ENCODE measurements at places on chromosomes 3 and 15. TPM values are rescaled to one million over a fixed set of nuclear protein-coding genes. Genes with fewer than 3 reads are reported as not detected.

PLA2G4E gene
- not detected for polyA plus RNA-seq

- no peak for DNase-seq
Observed at GRCh38 chr3:177906578-177907229, 629.5 kb upstream of the KCNMB2 start.

DALRD3 gene
- 78.5 TPM for polyA plus RNA-seq

MEX3B gene
- 11.1 TPM for polyA plus RNA-seq

DNA sequence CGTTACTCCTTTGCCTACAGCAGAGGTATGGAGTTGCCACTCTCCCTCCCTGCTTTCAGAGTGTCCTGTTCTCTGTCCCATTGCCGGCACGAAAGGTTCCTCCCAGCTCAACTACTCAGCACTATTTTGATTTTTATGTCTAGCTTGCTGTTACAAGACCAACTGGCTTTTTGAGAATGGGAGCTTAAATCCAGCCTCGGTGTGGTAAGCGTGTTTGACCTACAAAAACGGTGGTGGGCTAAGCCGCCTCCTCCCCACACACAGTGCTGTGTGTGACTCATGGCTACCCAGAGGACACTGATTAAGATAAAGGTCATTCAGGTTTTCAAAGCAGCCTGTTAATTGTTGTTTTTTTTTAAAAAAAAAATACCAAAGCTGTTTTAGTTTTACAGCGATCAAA lies 64.5 kb downstream of the LRTM1 start:
- no peak for DNase-seq

- no peak for DNase-seq
Observed at GRCh38 chr15:43169888-43170287, 15.3 kb upstream of the CCNDBP1 start.

DNA sequence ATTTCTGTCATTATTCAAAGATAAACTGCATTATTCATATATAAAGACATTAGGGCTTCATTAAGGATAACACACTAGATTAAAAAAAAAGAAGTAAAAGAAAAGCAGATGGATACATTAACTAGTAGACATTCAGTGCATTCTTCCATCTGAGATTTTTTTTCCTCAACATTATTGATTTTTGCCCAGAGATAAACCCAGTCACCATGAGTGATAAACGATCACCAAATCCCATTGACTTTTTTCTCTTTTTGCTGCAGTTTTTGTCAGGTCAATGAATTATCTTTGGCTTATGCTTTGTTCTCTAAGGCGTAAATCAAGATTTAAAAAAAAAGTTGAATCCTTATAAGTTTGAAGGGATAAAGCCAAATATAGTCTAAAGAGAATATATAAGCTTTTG lies 925.0 kb downstream of the GBE1 start:
- DNase-seq, result no peak

OR5H14 gene
- polyA plus RNA-seq, result 0.02 TPM

GRCh38 chr15:58562135-58562534 lies 130.3 kb downstream of the LIPC start:
- DNase-seq, result no peak

- DNase-seq, result no peak
Observed at GRCh38 chr3:151034303-151034702, 51.2 kb upstream of the MED12L start.

Data from left kidney (tissue), 8 donors.